ENCODE measurements at places on chromosomes 13 and 19. TPM values are rescaled to one million over a fixed set of nuclear protein-coding genes. Genes with fewer than 3 reads are reported as not detected.
A peak's percentile ranks its signal among the peaks of the same experiment; 100 is the strongest.

The ZNF541 gene
- total RNA-seq = 0.54 TPM

The CYSLTR2 gene
- 1.1 TPM for total RNA-seq

The CYP4F11 gene
- total RNA-seq = 2.1 TPM

The ADAMTS10 gene
- total RNA-seq = 14.0 TPM

The FCER2 gene
- not detected for total RNA-seq

The PCDH20 gene
- total RNA-seq = 7.7 TPM

The ZNF317 gene
- 15.9 TPM for total RNA-seq

The GJA3 gene
- total RNA-seq = 0.10 TPM

The CAMSAP3 gene
- total RNA-seq = 42.3 TPM

The ZNF296 gene
- total RNA-seq = 2.2 TPM

The SPINT2 gene
- 192 TPM for total RNA-seq

The MCF2L gene
- total RNA-seq = 14.3 TPM

The RAB20 gene
- 46.7 TPM for total RNA-seq

The ZNF582 gene
- total RNA-seq = 7.4 TPM

- DNase-seq = no peak
These were observed 744 bp upstream of the ZNF584 start for GRCh38 chr19:58407658-58408151.

DNA sequence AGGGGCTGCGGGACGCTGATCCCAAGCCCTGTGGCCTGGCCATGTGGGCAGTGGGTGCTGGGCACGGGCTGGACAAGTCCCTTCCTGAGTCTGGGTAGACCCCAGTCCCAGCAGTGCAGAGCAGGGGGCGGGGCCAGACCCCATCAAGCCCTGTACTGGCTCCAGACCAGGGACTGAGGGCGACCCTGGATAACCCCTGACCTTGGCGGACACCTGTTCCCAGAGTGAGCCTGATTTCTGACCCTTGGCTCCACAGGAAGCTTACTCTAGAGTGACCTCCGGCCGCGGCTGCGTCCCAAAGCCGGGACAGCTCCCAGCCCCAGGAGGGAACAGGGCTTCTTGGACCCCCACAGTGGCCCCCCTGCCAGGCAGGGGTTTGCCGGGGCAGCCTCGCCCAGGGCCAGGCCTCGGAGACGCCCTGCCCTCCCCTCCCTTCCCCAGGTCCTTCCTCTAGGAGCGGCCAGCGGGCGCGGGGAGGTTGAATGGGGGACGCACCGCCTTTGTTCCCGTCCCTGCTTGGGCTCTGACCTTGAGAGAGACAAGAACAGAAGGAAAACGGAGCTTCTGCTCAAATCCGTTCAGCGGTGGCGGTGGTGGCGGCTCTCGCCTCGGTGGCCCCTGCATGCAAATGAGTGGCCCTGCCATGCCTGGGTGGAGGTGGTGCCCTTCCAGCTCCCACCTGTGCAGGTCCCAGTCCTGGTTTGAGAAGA, 2.3 kb upstream of the EFNA2 start:
- DNase-seq = peak; percentile 72

- DNase-seq = no peak
These were observed 13.2 kb upstream of the ZNF492 start for GRCh38 chr19:22620912-22621311.

GRCh38 chr19:47897861-47898260, 11.7 kb upstream of the SULT2A1 start:
- DNase-seq = no peak

GRCh38 chr13:103287659-103288058, 221.4 kb upstream of the SLC10A2 start:
- DNase-seq = no peak

GRCh38 chr19:29690842-29691241, 24.2 kb downstream of the C19orf12 start:
- DNase-seq = no peak

GRCh38 chr13:49740870-49741269, 49.6 kb upstream of the EBPL start:
- no peak for DNase-seq

DNA sequence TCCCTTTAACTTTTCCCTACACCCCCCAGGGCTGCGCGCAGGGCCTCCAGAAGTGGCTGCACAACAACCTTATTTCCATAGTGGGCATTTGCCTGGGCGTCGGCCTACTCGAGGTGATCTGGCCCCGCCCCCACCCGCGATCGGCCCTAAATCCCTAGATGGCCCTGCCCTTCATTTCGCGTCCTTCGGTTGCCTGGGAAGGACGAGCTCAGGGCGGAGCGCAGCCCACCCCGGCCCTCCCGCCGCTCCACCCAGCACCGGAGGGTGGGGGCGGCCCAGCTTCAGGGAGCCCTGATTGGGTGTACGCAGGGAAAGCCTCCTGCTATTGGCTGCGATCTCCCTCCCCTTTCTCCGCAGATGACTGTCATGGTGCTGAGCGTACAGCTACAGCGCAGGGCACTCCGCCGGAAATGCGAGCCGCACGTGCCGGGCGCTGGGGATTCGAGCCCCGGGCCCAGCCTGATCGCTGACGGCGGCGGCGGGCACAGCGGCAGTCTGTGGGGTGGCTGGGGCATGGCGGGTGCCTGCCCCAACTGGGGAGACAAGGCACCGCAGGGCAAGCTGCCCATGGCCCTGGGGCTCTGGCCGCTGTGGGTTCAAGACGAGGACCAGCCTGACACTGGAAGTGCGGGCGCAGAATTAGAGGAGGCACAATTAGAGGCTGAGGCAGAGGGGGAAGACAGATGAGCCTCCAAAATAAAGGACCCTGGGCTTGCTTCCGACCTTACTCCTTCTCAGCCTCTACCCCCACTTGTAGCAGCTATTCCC, 4.3 kb downstream of the CD37 start:
- DNase-seq = peak; percentile 91

- DNase-seq = no peak
These were observed 4.6 kb downstream of the RBM26 start for GRCh38 chr13:79401259-79402070.

DNA sequence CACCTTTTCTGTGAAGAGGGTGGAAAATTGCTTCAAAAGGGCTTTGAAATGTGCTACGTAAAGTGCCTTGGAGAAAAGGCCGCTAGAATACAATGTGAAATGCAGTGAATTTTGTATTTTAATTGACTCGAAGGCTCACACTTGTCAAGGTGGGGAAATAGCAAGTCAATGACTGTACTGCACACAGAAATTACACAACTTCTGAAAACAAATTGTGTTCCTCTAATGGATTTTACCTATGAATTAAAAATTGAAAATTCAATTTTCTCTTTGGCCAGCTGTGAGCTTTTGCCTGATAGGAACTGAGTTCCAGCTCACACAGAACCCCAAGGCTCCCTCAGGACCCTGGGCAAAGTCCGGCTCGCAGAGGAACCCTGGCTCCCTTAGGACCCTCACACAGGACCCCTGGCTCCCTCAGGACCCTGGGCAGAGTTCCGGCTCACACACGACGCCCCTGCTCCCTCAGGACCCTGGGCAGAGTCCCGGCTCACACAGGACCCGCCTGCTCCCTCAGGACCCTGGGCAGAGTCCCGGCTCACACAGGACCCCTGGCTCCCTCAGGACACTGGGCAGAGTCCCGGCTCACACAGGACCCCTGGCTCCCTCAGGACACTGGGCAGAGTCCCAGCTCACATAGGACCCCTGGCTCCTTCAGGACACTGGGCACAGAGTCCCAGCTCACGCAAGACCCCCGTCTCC, 324.9 kb downstream of the UQCRFS1 start:
- DNase-seq = no peak

DNA sequence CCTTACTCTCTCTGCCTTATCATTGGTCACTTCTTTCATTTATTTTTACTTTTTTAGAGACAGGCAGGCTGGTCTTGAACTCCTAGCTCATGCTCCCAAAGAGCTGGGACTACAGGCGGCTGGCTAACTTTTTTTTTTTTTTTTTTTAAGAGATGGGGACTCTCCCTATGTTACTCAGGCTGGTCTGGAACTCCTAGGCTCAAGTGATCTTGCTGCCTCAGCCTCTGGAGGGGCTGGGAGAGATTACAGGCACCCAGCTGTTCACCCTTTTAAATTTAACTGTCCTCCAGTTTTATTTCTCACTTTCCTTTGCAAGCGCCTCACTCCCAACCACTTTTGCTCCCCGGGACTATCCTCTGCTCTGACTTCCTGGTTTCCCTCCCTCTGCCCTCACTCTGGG, 5.6 kb upstream of the CLDN10 start:
- DNase-seq = no peak

DNA sequence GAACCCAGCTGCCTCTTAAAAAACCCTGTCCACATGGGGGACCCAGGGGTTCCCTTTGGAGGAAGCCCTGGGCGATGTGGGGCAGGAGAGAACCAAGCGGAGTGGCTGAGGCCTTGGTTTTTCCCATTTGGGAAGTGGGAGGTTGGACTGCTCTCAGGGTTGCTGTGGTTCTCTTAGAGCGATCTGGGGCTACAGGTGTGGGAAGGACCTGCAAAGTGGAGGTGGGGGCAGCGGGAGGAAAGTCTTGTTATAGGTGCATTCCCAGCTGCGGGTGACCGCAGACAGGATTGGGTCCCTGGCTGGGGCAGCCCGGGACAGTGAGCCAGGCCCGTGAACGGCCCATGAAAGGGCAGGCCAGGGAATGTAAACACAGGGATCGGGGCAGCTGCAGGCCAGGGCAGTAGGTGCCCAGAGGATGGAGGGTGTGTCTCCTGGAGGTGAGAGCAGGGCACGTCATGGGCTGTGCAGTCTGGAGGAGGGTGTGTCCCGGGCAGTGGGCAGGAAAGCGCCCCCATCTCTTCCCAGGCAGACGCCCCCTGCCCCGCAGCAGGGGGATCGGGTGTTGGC, 814 bp downstream of the SLC25A23 start:
- peak; percentile 43 for DNase-seq

DNA sequence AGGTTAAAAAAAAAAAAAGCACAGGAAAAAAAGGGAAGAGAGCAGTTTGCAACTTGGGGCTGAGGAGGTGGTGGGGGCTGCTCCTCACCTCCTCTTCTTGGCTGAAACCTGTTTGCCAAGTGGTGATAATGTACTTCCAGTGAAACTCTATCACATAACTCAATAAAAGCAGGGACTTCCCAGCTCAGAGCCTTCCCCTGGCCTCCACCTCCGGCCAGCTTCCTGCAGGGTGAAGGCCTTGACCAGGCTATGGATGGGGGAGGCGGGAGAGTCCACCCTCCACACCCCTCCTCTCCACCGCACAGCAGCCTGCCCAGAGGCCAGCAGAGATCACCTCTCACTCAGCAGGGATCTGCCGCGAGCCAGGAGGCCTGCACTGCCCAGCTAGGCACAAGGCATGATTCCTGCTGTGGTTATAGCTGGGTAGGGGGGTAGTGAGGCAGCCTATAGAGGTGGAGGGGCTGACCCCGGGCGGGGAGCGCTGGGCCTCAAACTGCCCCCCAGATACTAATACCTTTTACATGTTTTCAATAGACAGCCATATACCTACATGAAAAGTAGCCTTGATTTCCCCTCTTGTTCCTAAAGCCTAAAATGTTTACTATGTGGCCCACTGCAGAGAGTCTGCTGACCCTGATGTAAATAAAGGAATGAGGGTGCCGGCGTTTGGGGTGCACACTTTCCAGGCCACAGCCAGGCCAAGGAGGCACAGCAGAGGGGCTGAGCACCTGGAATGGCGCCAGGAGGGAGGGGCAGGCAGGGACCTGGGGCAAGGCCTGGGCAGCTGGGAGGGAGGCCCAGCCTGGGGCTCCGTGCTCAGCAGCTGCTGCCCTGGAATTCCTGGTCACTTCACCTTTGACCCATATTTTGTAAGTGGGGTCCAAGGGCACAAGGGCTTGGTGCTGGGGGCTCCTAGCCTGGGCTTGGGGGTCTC, 10.3 kb downstream of the ZNF787 start:
- peak; percentile 84 for DNase-seq

DNA sequence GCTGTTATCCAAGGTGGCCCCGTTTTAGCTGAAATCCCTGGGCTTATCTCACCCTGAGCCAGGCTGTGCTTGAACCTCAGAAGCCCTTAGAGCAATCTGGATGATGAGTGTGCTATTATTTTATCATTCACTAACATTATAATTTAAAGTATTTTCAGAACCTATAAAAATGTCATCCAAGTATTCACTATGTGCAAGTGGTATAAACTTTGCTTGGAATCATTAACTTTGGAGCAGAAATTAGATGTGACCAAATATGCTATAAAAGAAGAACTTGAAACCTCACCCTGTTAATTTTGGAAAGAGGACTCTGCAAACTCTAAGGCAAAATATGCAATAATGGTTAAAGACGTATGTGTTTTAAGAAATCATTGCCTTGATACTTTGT, 147.5 kb downstream of the USP12 start:
- no peak for DNase-seq

- no peak for DNase-seq
These were observed 64.9 kb downstream of the KL start for GRCh38 chr13:33080972-33081590.

DNA sequence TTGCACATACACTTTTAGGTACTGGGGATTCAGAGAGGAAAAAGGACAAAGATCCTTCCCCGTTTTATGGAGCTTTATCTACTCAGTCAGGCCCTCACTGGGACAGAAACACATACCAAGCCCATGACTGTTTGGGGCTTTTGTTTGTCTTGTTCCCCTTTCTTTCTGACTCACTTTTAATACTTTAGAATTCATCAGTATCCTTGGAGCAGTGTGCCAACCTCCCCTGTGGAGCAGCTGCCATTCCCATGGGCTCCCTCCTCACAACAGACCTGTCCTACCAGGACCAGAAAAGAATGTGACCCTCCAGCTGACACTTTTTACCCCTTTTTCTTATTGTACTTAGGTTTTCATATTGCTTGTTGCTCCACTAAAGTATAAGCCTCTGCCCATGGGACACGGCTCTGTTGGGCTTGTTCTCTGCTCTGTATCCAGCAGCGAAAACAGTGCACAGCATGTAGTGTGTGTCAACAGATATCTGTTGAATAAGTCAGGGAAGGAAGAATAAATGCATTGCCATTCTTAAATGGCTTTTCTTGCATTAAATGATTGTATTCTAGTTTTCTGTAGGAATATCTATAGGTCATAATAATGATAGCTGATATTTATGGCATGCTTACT, 431.1 kb downstream of the EFNB2 start:
- DNase-seq = no peak

DNA sequence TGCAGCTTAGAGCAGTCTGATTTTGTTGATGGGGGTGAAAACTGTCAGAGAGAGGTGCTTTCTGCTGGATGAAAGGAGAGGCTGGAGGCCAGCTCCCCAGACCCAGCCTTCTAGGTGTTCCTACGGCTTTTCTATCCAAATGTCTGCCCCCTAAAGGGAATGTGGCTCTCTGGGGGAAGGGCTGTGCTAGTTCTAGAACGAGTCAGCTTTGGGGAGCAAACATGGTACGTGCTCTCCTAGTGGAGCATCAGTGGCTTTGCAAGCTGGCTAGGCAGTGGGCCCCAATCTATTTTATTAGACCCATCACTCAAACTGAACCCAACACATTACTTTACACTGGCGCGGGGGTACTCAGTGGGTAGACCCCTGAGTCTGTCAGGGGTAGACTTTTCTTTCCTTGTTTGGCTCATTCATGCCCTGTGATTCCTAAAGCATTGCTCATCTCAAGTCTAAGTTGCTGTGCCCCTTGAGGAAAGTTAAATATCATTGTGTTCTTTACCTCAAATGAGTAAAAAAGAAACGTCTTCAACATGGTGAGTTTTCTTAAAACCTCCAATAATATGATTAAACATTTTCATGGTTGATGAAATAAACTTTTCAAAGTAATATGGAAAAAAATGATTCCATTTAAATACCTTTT, 254.9 kb downstream of the DLEU7 start:
- DNase-seq = no peak

- DNase-seq = peak; percentile 73
These were observed 114.3 kb upstream of the SERP2 start for GRCh38 chr13:44259045-44260027.
